Caco-2 (cell line): ENCODE measurements at places on chromosomes 2 and 18.
A peak's percentile ranks its signal among the peaks of the same experiment; 100 is the strongest.

GRCh38 chr2:207459990-207460757, 69.6 kb upstream of the CREB1 start:
- no peaks in the 10 kb centered on the region for H3K27me3 ChIP-seq
- no peak for DNase-seq
- no peaks in the 10 kb centered on the region for H3K36me3 ChIP-seq
- H3K4me3 ChIP-seq, result no peak overlapping the region
- H3K4me1 ChIP-seq, result no peaks in the 10 kb centered on the region
- no peak overlapping the region for H3K27ac ChIP-seq

GRCh38 chr2:164495491-164496223, 125.6 kb downstream of the GRB14 start:
- no peaks in the 10 kb centered on the region for H3K27me3 ChIP-seq
- DNase-seq, result no peak
- no peaks in the 10 kb centered on the region for H3K36me3 ChIP-seq
- no peak overlapping the region for H3K27ac ChIP-seq
- 0 out of 2 replicates have a peak, but pooled peaks cover 10% of the 10 kb centered on the region for H3K4me1 ChIP-seq
- no peak overlapping the region for H3K4me3 ChIP-seq

DNA sequence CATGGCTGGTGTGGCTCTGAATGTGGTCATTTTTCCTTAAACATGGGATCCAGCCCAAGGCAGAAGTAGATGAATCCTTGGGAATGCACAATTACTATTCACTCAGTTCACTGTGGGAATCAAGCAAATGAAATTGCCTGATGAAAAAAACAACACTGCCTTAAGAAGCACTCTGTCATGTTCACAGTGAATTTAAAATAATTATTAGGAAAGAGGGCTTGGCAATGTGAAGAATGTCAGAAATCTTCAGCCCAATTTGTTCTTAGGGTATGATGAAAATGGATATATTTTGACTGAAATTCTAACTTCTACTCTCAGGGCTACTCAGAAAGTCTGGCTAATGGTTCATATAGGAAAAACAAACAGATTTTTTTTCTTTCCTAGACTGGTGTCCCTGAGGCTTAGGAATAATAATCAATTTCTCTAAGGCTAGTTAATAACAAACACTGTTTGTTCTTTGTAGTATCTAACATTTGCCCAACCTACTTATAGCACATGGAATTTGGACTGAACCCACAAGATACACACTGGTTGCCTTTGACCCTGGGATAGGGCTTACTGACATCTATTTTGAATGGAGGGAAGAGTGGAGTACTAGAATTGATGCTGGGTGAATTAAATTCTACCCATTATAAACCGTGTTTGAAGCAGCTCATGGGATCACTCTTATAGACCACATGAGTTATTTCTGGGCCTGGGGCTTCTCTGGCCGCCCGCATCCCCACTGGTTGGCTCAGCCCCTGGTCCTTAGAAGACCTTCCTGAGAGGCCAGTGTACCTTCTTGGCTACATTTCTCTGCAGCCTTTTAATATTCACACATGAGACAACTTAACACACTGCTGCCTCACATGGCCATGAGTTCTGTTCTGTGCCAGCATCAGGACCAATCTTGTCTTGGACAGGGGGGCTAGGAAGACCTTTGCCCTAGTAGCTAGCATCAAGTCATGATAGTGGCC, 8.3 kb upstream of the MRPL33 start:
- peak overlapping the region; percentile 98 for H3K27ac ChIP-seq
- H3K4me1 ChIP-seq, result peaks cover 58% of the 10 kb centered on the region
- no peaks in the 10 kb centered on the region for H3K27me3 ChIP-seq
- H3K4me3 ChIP-seq, result no peak overlapping the region
- H3K36me3 ChIP-seq, result no peaks in the 10 kb centered on the region

- no peak for DNase-seq
- H3K36me3 ChIP-seq, result no peaks in the 10 kb centered on the region
- H3K27me3 ChIP-seq, result no peaks in the 10 kb centered on the region
- H3K4me1 ChIP-seq, result no peaks in the 10 kb centered on the region
- H3K4me3 ChIP-seq, result no peak overlapping the region
These were observed 39.7 kb downstream of the CDC42EP3 start for GRCh38 chr2:37631698-37632097.

DNA sequence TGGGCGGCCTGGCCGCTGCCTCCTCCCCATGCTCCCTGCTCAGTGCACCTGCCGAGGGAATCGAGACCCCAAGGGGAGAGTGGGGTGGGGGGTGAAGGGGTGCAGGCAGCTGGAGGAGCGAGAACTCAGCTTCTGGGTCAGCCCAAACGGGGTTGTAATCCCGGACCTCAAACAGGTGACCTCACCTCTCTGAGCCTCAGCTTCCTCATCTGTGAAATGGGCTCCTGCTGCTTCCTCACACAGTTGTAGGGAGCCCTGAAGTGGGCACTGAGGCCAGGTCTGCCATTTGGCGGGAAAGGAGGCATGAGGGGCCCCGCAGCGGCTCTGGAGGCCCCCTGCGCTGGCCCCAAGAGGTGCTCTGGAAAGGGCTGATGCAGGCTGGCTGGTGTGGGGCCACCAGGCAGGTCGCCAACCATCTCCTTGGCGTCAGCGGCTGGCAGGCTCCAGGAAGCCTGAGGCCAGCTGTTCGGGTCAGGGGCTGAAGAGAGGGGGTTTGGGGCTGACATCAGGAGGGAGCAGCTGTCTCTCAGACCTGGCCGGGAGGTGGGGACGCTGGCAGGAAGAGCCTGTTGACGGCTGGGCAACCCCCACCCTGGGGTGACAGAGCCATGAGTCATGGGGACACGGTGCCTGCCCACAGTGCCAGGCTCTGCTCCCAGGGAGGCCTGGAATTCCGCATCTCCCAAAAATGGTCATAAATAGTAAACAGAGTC, 4.9 kb downstream of the KLHL30 start:
- no peaks in the 10 kb centered on the region for H3K4me1 ChIP-seq
- no peaks in the 10 kb centered on the region for H3K27me3 ChIP-seq
- no peaks in the 10 kb centered on the region for H3K36me3 ChIP-seq
- DNase-seq, result no peak
